LNCaP clone FGC (cell line): ENCODE measurements at places on chromosomes 12 and 14.

DNA sequence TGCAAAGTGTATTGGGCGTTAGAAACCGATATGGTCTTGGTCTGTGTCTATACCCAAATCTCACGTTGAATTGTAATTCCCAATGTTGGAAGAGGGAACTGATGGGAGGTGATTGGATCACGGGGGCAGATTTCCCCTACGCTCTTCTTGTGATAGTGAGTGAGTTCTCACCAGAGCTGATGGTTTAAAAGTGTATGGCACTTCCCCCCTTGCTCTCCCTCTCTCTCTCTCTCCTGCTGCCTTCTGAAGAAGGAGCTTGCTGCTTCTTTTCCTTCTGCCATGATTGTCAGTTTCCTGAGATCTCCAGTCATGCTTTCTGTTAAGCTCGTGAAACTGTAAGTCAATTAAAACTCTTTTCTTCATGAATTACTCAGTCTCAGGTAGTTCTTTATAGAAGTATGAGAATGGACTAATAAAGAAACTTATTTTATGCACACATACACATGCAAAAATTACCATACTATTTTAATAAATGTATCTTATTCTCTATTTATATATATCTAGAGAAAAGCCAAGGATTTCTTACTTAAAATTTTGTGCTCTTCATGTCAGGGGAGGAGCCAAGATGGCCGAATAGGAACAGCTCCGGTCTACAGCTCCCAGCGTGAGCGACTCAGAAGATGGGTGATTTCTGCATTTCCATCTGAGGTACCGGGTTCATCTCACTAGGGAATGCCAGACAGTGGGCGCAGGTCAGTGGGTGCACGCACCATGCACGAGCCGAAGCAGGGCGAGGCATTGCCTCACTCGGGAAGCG is 1891.0 kb upstream of the FLRT2 start:
- DNase-seq, result no peak

DNA sequence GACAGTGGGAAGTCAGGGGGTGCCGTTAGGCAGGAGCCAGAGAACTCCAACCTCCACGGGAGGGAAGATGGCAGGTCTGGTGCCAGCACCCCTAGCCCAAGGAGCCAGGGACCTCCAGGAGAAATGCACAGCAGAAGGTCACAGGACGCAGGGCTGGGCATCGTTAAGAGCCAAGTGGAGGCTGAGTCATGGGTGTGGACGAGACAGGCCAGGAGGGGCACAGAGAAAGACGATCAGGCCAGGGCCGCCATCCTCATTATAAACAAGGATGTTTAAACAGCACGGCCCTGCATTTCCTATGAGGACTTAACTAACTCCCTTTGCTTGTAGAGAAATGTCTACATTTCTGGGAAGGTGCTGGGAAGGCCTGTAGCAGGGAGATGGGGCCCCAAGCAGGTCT is 77.9 kb upstream of the FZD10 start:
- DNase-seq, result no peak

DNA sequence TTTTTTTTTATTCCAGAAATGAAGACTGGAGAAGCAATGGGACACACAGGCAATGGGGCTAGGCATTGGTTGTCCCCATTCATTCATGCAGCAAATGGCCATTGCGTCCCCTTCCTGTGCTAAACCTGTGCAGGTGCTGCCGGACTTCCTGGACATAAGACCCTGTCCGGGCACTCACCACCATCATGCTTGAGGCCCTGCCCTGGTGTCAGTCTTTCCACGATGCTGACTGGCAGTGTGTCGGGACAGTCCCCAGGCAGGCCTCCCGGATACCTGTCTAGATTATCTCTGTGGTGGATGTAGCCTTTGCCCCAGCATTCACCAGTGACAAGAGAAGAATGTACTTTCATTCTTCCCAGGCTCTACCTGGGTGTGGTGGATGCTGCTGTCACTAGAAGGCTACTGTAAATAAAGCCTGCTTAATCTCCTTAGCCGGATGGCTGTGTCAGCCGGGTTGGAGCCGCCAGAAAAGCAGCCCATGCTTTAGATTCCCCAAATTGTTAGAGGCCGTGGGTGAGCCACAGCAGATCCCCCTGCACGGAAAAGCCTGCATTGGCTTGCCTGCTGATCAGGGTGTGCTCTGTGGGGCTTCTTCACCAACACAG is 94.5 kb upstream of the PARP11 start:
- DNase-seq, result no peak

DNA sequence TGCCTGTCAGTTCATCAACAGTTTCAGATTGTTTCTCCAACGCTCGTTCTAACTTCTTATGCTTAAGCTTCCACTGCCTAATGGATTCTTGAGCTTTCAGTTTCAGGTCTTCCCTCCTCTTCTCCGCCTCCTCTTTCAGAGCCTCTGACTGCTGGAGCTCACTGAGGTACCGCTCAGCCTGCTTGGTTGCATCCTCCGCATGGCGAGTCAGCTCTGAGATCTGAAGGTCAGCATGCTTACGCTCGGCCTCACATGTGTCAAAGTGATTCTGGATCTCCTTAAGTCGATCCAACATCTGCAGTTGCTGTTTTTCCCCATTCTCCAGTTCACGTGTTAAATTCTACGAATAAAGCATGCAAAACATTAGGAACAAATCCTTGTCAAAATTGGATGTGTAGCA is 148.8 kb downstream of the CEP128 start:
- DNase-seq, result no peak

GRCh38 chr14:57884175-57884574 is 18.3 kb upstream of the SLC35F4 start:
- no peak for DNase-seq

DNA sequence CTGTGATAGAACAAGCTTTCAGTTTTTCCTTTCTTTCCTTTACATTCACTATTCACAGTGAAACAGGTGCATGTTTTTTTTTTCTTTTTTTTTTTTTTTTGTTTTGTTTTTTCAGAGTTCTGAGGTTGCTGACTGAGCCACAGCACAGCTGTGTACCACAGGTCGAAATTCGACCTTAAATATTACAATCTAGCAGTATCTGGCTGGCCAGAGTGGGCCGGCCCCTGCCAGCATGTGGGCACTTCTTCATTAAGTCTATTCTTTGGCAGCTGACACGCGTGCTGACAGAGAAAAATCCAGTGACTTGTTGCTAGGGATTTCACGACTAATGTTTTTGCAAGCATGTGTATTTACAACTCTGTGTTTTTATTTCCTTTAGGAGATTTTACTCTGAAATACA is 33.9 kb downstream of the FBXO33 start:
- DNase-seq, result no peak

GRCh38 chr14:55583942-55584468 is 4.0 kb downstream of the KTN1 start:
- DNase-seq, result no peak

DNA sequence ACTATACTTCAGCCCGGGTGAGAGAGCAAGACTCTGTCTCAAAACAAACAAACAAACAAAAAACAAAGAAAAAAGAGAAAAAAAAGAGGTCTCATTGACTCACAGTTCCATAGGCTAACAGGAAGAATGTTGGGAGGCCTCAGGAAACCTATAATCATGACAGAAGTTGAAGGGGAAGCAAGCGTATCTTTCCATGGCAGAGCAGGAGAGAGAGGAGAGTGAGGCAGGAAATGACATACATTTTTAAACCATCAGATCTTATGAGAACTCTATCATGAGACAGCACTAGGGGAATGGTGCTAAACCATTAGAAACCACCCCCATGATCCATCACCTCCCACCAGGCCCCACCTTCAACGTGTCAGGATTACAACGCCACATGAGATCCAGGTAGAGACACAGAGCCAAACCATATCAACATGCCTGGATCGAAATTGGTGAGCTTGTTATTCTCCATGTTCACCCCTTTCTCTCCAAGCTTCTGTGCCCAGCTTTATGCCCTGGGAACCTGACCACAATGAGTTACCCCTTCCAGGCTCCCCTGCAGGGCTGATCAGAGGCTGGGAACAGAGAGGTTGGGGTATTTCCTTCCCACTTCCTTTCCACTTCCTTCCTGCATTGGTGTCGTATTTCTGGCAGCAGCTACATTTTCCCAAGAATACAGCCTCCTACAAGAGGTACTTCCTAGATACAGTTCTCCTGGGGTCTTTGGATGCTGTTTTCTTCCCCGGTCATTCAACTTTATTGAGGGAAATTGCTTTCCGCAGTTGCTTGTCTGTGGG is 219.3 kb upstream of the FLRT2 start:
- no peak for DNase-seq

GRCh38 chr12:29255042-29255441 is 106.0 kb downstream of the FAR2 start:
- no peak for DNase-seq

DNA sequence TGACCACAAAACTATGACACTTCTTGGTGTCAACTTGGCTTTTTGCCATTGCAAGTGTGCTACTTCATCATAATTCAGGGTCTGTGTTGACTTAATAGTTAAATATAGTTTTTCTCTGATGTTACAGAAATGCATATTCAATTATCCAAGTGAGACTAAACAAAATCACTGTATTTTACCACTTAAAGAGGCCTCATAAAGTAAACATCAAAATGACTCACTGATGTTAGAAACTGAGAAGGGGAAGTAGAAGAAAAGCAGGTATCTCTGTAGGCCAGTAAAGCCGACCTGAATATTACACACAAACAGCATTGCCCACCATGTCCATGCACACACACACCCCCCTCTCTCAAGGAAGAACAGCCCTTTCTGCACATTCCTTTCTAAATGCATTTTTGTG is 55.4 kb downstream of the RPAP3 start:
- no peak for DNase-seq

DNA sequence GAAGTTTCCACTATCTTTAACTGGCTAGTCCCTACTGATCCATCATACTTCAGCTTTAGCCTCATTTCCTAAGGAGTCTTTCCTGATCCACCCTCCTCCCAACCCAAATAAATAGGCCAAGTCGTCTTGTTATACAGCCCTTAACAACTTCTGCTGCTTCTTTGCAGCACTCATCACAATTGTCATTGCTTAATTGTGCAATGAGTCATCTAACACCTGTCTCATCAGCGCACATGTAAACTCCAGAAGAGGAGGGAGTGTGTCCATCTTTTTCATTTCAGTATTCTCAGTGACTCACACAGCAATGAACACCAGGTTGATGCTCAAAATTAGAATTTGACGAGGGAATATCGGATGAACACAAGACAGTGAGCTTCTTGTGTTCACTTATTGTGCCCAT is 87.3 kb downstream of the SUDS3 start:
- DNase-seq, result no peak

- no peak for DNase-seq
These were observed 7.9 kb downstream of the NOVA1 start for GRCh38 chr14:26589925-26590324.

- no peak for DNase-seq
These were observed 210.5 kb downstream of the BCAT1 start for GRCh38 chr12:24738441-24738840.
